ENCODE measurements at places on chromosomes 2 and 18.

- no peak for DNase-seq
Observed at GRCh38 chr2:109148117-109148746, 19.2 kb downstream of the SH3RF3 start.

GRCh38 chr18:33020877-33021276, 248.1 kb upstream of the KLHL14 start:
- DNase-seq: no peak

- no peak for DNase-seq
Observed at GRCh38 chr2:223613017-223613950, 11.1 kb upstream of the SCG2 start.

- DNase-seq: no peak
Observed at GRCh38 chr2:48265169-48266030, 264.6 kb upstream of the STON1 start.
